SJCRH30 (cell line): ENCODE measurements at places on chromosomes 6 and 20.

- H3K36me3 ChIP-seq: no peaks in the 10 kb centered on the region
- no peak overlapping the region for H3K4me3 ChIP-seq
- no peaks in the 10 kb centered on the region for H3K27me3 ChIP-seq
- no peak overlapping the region for H3K27ac ChIP-seq
- no peak for DNase-seq
Measured at GRCh38 chr6:24537082-24537699, 42.4 kb downstream of the ALDH5A1 start.

DNA sequence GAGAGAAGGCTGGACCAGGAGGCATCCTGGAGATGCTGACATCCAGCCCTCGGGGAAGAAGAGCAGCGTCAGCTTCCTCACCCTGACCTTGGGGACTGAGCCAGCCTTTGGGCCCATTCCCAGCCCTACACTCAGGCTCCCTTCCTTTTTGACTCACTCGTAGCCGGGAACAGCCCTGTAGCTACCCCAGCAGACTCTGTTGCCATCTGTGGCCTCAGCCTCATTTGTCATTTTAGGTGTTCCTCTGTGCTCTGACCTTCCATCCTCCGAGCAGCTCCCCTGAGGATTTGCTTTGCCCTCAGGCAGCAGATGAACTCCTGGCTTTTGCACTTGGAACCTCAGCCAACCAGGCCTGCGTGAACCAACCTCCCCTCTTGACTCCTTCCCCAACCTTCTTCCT is 67.5 kb downstream of the ELOVL2 start:
- H3K27me3 ChIP-seq: no peaks in the 10 kb centered on the region
- H3K4me3 ChIP-seq: no peak overlapping the region
- no peaks in the 10 kb centered on the region for H3K4me1 ChIP-seq
- no peaks in the 10 kb centered on the region for H3K36me3 ChIP-seq
- H3K27ac ChIP-seq: no peak overlapping the region
- peak; percentile 1 for DNase-seq

DNA sequence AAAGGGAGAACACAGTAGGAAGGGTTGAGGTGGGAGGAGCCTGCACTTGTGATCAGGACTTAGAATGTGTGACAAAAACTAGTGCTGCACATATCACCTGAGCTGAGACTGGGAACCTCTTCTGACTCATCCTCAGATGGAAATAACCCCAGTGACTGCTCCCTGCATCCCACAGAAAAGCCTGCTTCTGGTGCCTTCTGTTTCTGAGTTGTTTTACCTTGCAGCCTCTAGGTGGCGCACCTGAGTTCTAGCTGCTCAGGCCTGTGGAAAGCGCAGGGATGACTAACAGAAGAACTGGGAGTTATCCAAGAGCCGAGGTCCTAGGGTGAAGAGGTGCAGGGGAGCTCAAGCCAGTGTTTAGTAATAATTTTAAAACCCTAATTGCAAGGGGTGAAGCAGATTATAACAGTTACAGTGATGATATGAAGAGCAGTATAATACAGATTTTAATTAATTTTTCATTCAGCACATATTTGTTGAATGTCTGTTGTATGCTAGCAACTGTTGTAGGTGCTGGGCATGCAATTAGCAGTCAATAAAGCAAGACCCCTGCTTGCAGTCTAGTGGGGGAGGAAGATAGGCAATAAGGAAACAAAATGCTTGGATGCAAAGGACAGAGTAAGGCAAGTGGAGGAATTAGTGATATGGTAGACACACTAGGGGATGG is 302.5 kb downstream of the DHX35 start:
- DNase-seq: peak; percentile 61
- H3K27ac ChIP-seq: no peak overlapping the region
- H3K4me1 ChIP-seq: no peaks in the 10 kb centered on the region
- no peak overlapping the region for H3K4me3 ChIP-seq

DNA sequence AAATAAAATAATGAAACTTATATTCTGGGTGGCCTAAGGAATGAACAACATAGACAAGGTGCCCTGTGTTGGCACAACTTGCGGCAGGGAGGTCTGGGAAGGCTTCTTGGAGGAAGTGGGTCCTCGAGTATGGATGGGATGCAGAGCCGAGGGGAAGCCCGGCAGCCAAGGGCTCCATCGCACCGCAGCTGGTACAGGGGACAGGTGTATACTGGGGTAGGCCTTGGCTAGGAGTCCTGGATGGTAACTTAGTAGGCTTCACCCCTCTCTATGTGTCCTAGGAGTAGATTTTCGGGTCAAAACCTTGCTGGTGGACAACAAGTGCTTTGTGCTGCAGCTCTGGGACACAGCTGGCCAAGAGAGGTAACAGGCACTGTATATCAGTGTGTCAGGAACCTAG is 28.0 kb downstream of the RAB44 start:
- H3K4me3 ChIP-seq: no peak overlapping the region
- no peak overlapping the region for H3K27ac ChIP-seq
- H3K4me1 ChIP-seq: peaks cover 4% of the 10 kb centered on the region; the same call in 1 of the 2 replicates
- DNase-seq: no peak
- H3K36me3 ChIP-seq: no peaks in the 10 kb centered on the region

DNA sequence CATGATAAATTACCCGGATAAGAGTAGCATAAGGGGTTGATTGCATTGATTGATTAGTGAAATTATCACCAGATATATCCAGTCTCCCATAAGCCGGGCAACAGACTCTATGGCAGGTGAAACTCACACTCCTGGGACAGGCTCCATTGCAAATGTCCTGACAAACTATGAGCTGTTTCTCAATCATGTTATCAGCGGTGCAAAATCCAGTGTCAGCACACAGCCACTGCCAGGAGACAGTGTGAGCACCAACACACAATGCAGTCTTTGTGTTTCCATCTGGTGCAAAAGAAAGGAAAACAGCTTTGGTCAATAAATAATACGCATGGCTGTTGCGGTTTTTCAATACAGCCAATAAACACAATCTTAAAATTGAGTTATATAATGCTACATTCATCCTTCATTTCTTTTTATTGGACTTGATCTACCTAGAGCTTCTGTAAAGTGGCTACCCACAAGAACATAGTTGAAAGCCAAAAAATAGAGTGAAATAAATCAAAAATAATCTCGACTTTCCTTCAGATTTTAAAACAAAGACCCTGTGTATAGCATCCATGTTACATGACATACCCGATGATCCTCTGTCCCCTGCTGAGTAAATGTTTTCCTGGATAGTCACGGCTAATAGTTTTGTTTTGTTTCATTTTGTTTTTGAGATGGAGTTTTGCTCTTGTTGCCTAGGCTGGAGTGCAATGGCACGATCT is 64.3 kb upstream of the AFDN start:
- H3K4me3 ChIP-seq: no peak overlapping the region
- no peaks in the 10 kb centered on the region for H3K4me1 ChIP-seq
- no peaks in the 10 kb centered on the region for H3K36me3 ChIP-seq
- DNase-seq: no peak
- no peak overlapping the region for H3K27ac ChIP-seq
- peaks cover 36% of the 10 kb centered on the region for H3K27me3 ChIP-seq

- H3K36me3 ChIP-seq: no peaks in the 10 kb centered on the region
- H3K4me1 ChIP-seq: no peaks in the 10 kb centered on the region
- no peak overlapping the region for H3K4me3 ChIP-seq
- H3K27ac ChIP-seq: no peak overlapping the region
Measured at GRCh38 chr6:167294241-167294640, 3.1 kb downstream of the UNC93A start.

GRCh38 chr6:138073264-138073663 is 34.0 kb downstream of the PERP start:
- no peak for DNase-seq
- no peak overlapping the region for H3K27ac ChIP-seq
- H3K36me3 ChIP-seq: no peaks in the 10 kb centered on the region
- no peak overlapping the region for H3K4me3 ChIP-seq
- H3K4me1 ChIP-seq: no peaks in the 10 kb centered on the region
- H3K27me3 ChIP-seq: no peaks in the 10 kb centered on the region

DNA sequence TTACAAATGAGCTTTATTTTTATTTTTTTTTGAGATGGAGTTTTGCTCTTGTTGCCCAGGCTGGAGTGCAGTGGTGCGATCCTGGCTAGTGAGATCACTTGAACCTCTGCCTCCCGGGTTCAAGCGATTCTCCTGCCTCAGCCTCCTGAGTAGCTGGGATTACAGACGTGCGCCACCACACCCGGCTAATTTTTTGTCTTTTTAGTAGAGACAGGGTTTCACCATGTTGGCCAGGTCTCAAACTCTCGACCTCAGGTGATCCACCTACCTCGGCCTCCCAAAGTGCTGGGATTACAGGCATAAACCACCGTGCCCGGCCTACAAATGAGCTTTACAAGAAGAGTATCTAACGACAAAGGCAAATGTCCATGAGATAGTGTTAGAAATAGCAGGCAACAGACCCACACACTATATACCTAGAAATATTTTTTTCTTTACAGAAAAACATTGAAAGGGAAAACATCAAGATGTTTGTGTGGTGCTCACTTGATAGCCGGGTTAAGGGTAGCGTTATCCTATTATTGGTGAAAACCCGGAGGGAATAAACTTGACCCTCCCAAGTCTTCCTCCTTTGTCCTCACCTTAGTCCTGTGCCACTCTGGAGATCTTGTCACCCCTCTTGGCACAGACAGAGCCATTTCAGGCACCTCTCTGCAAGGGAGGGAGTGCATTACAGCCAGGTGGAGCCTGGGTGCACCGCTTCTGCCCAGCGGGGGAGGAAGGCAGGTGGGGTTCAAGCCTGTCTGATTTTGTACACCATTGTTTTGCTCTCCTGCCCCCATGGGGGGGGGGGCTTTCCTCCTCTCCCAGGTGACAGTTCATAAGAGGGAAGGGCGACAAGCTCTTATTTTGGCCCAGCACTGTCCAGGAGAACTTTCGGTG is 21.0 kb upstream of the AVP start:
- DNase-seq: no peak
- H3K4me1 ChIP-seq: no peaks in the 10 kb centered on the region
- no peaks in the 10 kb centered on the region for H3K27me3 ChIP-seq

- no peak overlapping the region for H3K4me3 ChIP-seq
- no peaks in the 10 kb centered on the region for H3K27me3 ChIP-seq
- no peak for DNase-seq
- H3K4me1 ChIP-seq: no peaks in the 10 kb centered on the region
- no peak overlapping the region for H3K27ac ChIP-seq
Measured at GRCh38 chr6:138442663-138443062, 38.6 kb downstream of the HEBP2 start.
